Activated naive CD4-positive, alpha-beta T cell treated with Interleukin-2 at 50 U/mL for 16 hours (primary cell): ENCODE measurements at places on chromosomes 11 and 22.
A peak's percentile ranks its signal among the peaks of the same experiment; 100 is the strongest.

GRCh38 chr22:35357883-35358621, 22.8 kb upstream of the HMOX1 start:
- DNase-seq = no peak

DNA sequence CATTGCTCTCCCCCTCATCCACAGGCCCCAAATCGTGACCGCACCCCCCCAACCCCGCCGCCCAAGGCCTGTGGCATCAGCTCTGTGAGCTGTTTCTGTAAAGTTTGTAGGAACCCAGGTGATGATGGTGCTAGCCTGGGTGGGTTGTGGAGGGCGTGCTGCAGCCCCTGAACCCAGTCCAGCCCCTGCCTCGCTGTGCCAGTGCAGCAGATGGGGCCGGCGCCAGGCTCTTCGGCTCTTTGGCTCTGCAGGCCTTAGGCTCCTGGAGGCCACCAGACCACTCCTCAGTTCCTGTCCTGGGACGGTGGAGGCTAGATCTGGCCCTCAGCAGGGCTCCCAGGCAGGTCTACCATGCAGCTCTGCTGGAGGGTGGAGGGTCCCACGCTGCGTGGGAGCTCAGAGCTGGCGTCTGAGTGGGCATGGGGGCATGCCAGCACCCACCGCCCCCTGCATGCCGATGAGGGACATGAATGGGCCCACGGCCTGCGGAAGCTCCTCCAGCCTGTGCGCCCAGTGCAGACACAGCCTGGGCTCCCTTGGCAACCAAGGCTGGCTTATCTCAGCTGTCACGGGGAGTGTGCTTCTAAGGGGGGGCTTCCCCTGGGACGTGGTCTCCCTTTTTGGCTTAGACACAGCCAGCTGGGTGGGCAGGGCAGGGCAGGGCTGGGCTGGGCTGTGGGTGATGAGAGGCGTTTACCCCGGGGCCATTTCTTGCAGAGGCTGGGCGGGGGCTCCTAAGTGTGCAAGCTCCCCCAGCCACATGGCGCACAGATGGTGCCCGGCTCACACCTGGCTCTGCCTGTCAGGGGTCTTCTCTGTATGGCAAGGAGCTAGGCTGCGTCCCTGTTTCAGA, 1187.6 kb downstream of the BRD1 start:
- no peak for DNase-seq

GRCh38 chr11:15672825-15673224, 558.1 kb downstream of the INSC start:
- no peak for DNase-seq

DNA sequence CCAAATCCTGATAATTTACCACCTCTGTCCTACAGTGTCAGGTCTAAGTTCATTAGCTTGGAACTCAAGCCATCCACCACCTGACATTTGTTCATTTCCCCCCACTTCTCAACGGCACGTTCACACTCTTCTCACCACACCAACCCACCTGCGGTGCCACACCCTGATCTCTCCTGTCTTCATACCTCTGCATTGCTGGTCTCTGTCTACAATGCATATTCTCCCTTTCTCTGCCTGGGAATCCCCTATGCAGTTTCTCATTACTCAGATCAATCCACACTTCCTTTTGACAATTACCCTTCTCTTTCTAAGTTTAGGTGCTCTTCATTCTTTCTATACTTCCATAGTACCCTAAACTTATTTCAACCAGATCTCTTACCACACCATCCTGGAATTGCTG, 20.4 kb upstream of the EMSY start:
- peak; percentile 11 for DNase-seq

DNA sequence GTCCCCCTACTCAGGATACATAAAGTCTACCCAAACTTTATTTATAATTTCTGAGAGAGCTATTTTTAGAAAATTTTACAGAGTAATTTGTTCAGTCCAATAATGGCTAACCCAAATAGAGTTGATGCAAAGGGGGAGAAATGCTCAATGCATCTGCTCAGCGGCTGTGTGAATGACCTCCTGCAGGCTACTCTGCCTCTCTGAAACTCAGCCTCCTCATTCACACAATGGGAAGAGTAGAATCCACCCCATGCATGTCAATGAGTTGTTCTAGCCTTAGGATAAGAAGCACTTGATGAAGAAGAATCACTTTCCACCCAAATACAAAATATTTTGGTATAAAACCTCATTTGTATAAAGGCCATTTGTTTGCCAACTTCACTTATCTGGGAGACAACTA, 1204.0 kb downstream of the LRRC4C start:
- DNase-seq = no peak

- no peak for DNase-seq
These were observed 30.5 kb downstream of the NFAM1 start for GRCh38 chr22:42401535-42402334.

DNA sequence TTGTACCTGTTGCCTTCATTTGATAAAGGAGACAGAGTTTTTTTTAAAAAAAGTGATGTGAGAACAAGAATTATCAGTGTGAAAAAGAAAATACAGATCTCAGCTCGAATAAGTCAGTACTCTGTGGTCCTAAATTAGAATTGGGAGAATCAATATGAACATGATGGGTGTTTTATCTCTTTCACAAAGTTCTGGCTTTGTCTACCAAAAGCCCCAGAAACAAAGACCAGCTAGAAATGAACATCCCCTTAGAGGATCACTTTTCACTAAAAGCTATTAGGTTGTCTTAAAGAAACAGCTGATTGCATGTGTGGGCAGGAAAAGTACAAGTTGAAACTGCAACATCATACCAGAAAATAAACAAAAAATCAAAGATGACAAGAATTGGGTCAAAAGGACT, 8.4 kb upstream of the ST14 start:
- DNase-seq = no peak

GRCh38 chr11:133560472-133560855, 28.2 kb upstream of the OPCML start:
- DNase-seq = no peak
